ENCODE measurements at places on chromosomes 3 and 15.

- peak; percentile 99 for DNase-seq
These were observed 45.7 kb downstream of the TPRA1 start for GRCh38 chr3:127544803-127545201.

GRCh38 chr15:71549697-71550096 is 260.7 kb upstream of the NR2E3 start:
- no peak for DNase-seq

DNA sequence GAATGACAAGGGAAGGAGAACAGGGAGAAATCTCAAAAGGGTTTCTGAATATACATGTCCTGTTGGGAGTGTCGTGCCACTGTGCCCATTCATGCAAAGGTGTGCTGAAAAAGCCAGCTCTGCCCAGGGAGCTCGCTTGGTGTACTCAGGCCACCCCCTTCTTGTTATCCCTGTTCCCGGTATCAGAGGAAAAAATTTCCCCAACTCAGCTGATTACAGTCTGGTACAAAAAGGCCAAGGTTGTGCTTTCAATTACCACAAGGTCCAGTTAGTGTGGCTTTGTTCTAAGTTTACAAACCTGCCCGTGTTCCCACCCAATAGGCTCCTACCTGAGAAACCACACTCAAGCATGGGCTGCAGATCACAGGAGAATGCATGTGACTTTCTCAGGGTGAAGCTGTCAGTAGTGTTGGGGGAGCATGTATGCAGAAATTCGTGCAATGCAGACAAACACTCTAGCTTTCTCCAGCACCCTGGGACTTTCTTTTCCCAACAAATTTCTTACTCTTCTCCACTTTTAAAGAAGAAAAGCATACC is 648.5 kb downstream of the NR2F2 start:
- DNase-seq, result no peak

GRCh38 chr15:57592836-57593420 is 1.2 kb downstream of the MYZAP start:
- no peak for DNase-seq

GRCh38 chr3:33420966-33421365 is 19.2 kb downstream of the UBP1 start:
- no peak for DNase-seq

DNA sequence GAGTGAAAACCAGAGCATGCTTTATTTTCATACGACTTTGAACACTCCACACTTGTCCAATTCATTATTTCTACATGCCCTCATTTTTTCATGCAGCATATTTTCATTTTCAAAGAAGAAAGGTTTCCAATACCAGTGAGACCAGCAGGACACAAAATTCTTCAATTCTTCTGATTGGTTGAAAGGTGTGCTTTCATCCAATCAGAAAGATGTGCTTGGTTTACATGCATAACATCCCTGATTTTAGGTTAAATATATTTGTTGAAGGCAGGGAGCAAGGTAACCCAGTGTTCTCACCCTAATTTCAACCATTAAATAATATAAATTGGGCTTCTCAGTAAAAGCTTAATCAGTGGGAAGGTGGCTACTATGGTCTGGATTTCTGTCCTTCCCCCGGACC is 47.5 kb upstream of the PPIB start:
- DNase-seq, result no peak

DNA sequence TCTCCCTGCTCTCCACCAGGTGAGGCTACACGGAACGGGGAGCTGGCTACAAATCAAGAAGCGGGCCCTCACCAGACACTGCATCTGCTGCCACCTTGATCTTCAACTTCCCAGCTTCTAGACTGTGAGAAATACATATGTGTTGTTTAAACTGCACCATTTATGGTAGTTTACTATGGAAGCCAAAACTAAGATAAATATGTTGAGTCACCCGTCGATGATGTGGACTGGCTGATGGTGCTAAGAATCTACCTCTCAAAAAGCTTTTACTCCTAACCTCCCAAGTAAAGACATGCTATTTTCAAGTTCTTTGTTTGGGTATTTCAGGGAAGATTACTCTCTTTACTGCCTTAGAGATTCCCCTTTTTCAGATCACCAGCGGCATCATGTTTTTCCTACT is 110.9 kb downstream of the VGLL3 start:
- no peak for DNase-seq

GRCh38 chr3:122247825-122248185 is 64.3 kb downstream of the CASR start:
- DNase-seq, result no peak

DNA sequence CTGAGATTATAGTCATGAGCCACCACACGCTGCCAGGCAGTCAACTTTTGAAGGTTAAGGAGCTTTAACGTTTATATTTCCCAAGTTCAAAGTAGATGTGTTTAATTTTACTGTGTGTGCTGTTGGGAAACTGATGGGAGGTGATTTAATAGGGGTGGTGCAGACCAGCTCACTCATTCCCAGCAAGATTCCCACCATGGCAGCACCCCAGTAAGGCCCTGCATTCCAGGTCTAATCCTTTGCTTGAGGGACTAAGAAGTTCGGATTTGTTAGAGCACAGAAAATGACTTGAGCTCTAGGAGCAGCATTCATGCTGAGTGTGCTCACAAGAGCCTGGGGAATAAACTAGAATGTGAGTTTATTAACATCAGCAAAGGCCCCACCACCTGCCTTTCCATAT is 25.2 kb downstream of the TSEN2 start:
- no peak for DNase-seq

GRCh38 chr15:39946862-39947261 is 12.9 kb downstream of the EIF2AK4 start:
- DNase-seq, result peak; percentile 22

GRCh38 chr3:172939651-172940293 is 189.2 kb downstream of the ECT2 start:
- DNase-seq, result no peak

GRCh38 chr3:36843065-36844051 is 79.0 kb upstream of the DCLK3 start:
- peak; percentile 63 for DNase-seq

- peak; percentile 58 for DNase-seq
These were observed 740 bp upstream of the ZBTB47 start for GRCh38 chr3:42652611-42653302.

DNA sequence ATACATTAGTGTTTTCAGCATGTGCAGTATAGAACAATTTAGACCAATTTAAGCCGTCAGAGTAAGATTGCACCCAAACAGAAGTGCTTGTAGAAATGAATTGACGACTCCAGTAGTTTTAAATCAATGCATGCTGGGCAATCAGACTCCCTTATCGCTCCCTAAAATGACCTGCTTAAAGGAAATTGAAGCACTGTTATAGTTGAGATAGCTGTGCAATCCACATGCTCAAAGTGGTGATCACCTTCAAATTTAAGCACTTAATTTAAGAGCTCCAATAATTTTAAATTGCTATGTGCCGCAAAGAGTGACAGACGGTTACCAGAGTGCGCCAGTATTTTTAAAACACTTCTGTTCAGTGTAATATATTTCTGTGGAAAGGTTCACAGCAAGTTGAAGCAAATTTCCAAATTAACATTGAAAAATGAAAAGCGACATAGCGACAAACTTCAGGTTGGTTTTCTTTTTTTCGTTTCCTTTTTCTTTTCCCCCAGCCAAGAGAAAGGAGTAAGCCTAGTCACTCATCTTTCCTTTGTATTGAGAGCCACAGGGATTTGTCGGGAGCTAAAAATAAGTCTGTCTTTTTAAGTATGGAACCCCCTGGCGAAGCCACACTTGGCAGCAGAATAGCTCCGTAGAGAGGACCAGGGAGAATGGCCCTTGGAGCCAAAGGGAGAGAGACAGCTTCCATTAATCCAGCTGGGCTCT is 436.4 kb upstream of the RBMS3 start:
- no peak for DNase-seq

DNA sequence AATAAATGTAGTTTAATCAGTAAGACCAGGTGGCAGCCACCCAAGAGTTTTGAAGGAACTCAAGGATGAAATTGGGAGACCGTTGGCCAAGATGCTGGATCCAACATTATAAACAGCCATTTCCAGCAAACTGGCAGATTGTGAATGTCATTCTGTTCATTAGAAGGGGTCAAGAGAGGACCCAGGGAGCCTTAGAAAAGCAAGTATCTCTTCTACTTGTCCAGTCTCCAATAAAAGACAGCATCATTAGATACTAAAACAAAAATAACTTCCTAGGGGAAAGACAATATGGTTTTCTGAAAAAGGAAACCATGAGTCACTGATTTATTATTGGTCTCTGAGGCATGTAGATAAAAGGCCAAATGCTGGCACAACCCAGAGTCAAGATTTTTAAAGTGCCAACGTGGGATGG is 67.9 kb downstream of the GADL1 start:
- DNase-seq, result no peak

DNA sequence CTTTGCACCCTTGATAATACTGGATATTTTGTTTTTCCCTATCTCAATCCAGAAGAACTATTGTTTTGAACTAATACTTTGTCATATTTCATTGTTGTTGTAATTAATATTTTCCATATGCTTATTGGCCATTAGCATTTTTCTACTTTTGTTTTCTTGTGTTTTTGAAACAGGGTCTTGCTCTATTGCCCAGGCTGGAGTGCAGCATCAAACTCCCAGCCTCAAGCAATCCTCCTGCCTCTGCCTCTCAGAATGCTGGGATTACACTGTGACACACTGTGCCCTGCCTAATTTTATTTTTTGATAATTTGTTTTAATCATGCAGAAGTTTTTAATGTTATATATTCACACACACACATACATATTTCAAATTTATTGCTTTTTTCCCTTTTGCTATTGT is 3.4 kb upstream of the RPS27L start:
- DNase-seq, result no peak

- DNase-seq, result no peak
These were observed 51.0 kb downstream of the NKIRAS1 start for GRCh38 chr3:23865595-23866396.

- peak; percentile 52 for DNase-seq
These were observed 1.3 kb downstream of the ISL2 start for GRCh38 chr15:76337696-76338485.

GRCh38 chr3:71541313-71541712 is 42.2 kb downstream of the FOXP1 start:
- no peak for DNase-seq

GRCh38 chr15:69992348-69992747 is 105.4 kb downstream of the TLE3 start:
- DNase-seq, result no peak

GRCh38 chr3:35708394-35709271 is 69.3 kb downstream of the ARPP21 start:
- no peak for DNase-seq

DNA sequence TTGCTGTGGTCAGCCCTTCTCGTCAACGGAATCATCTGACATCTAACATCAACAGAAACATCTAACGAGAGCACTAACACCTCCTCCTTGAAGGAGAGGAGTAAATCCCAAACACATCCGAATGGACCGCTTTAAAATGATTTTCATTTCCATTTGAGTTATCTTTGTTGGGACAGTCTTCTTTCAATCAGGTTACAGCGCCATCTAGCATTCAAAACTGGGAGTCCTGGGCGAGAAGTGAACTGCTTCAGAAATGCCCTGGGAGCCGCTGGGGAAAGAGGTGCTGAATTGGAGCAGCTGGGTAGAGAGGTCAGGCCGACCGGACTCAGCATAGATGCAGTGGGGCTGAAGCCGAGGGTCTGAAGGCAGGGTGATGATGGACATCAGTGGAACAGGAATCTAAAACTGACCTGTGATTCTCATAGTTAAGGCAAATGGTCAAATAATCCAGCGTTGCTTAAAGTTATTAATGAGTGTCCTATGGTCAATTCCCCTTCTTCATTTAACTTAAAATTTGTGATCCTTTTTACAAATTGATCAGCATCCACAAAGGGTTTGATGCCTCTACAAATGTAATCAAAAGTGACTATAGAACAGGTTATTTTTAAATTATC is 170.0 kb upstream of the NDN start:
- peak; percentile 77 for DNase-seq

DNA sequence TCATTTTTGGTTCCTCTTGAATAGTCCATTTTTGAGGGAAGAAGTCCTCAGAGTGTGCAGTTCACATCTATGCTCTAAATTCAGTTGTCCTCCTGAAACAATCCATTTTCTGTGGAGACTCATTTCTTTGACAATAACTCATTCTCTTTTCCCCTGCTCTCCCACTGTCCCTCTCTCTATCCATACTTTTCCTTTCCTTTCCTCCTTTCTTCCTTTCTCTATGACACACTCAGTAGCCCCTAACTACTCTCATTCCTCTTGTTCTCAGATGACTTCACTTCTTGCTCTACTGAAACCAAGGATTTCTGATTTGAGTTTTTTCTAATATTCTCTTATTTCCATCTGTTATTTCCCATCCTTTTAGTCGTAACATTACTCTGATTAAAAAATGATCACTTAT is 16.7 kb upstream of the MEIS2 start:
- no peak for DNase-seq

- no peak for DNase-seq
These were observed 11.8 kb upstream of the LIPC start for GRCh38 chr15:58419803-58420524.

DNA sequence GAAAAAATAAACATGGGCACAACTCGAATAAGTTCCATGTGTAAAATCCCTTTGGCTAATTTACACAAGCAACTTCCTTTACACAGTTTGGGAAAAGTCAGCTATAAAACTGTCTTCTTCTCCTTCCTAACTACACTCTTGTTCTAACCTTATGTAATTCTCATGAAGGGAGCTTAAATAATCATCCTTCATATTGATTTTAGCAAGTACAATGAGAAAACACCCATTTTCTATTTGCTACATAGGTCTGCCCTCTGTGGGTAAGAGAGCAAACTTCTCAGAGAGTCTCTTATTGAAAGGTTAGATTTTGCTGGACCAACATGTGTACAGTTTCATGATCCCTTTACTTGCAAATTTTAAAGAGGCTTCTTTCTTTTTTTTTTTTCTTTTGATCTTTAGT is 398.5 kb downstream of the ROBO1 start:
- DNase-seq, result peak; percentile 18

DNA sequence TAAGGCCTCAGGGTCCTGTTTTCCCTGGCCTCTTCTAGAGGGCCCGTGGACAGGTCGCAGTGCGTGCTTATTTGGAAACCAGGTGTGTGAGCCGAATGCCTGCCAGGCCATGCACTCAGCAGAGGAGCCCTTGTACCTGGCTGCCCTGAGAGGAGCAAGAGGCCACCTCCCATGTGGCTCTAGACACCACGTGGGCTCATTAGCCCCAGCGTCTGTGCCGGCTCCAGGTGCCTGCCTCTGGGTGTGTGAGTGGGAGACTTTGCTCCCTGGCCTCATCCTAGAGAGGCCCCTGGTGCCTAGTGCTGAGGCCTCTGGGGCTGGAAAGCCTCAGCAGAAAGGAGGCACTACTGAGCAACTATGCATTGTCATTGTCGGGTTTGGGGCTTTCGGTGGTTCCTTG is 50.4 kb downstream of the KLF13 start:
- DNase-seq, result no peak

DNA sequence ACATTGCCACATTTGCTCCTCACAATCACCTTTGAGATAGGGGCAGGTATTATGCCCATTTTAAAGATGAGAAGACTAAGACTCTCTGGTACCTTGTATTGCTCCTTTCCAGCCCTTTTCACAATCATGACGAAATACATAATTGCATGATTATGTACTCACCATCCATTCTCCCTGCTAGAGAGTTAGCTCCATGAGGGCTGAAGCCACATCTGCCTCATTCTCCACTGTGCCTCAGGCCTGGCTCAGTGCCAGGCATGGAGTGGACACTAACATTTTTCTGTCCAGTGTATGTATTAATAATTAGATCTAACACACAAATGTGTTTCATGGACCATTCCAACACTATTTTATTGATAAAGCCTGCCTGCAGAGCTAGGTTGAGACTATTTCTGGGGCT is 191.4 kb downstream of the MINAR1 start:
- DNase-seq, result no peak

GRCh38 chr3:157921811-157922210 is 184.4 kb downstream of the SHOX2 start:
- DNase-seq, result peak; percentile 52

GRCh38 chr3:150062492-150062891 is 91.8 kb upstream of the PFN2 start:
- DNase-seq, result no peak

GRCh38 chr15:73142802-73143762 is 90.8 kb downstream of the NEO1 start:
- DNase-seq, result no peak

All from NCI-H82 (cell line).